ENCODE measurements at places on chromosomes 11 and 22.

- no peak for DNase-seq
Measured at GRCh38 chr22:25488244-25489020, 76.0 kb upstream of the GRK3 start.

GRCh38 chr11:46680815-46681214 is 19.6 kb downstream of the ARHGAP1 start:
- DNase-seq: no peak

DNA sequence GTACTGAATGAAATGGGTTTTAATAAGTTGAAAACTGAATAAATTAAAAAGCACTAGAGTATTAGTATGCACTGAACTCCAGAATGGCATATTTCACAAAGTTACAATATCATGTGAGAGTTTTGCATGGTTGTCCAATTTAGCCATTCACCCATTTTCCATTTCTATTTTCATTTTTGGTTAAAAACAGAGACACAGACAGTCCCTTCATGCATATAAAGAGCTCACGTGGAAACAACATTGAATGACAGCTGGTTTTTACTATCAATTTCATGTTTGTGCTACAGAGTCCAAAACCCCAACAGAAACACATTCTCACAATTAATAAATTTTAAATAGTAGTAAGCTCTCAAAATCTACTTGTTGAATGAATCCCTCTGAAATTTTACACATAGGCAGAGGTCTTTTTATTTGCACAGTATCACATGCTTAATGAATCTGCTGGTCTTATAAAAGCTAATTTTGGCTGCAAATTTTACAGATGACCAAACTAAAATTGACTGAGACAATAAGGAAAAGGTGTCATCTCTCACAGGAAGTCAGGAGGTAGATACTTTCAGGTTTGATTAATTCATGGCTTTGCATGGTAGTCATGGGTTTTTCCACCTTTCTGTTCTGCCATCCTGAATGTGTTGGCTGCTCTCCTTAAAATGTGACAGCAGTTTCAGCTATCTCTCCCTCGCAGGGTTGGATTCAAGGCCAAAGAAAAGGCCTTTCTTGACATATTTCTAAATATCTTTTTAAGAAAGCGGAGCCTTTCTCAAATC is 20.6 kb upstream of the DDI1 start:
- no peak for DNase-seq

GRCh38 chr11:69394234-69394868 is 87.1 kb upstream of the LINC01488 start:
- DNase-seq: no peak

DNA sequence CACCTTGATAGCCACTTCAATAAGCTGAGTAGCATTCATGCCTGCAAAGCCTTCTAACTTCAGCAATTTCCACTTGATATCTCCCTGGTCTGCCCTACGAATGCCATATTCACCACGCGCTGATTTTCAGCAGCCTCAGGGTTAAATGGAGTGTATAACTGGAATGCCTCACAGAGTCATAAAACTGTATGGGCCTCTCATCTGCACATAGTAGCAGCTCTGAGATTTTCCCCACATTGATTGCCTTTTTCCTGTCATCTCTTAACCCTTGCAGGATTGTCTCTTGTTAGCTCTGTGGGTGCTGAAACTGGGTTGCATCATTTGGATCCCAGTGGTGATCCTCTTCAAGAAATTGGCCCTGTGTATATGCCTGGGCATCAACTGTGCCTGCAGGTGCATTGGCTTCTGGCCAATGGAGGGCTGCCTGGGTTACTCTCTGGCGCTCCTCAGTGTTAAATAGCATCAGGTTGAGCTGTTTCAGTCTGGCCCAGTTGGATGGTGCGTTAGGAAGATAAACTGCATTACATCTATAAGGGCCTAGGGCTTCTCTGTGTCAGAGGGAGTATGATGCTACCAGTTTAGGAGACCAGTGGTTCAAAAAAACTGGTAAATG is 17.4 kb upstream of the GLYATL1 start:
- no peak for DNase-seq

- DNase-seq: no peak
Measured at GRCh38 chr11:17691976-17692375, 27.4 kb upstream of the MYOD1 start.

DNA sequence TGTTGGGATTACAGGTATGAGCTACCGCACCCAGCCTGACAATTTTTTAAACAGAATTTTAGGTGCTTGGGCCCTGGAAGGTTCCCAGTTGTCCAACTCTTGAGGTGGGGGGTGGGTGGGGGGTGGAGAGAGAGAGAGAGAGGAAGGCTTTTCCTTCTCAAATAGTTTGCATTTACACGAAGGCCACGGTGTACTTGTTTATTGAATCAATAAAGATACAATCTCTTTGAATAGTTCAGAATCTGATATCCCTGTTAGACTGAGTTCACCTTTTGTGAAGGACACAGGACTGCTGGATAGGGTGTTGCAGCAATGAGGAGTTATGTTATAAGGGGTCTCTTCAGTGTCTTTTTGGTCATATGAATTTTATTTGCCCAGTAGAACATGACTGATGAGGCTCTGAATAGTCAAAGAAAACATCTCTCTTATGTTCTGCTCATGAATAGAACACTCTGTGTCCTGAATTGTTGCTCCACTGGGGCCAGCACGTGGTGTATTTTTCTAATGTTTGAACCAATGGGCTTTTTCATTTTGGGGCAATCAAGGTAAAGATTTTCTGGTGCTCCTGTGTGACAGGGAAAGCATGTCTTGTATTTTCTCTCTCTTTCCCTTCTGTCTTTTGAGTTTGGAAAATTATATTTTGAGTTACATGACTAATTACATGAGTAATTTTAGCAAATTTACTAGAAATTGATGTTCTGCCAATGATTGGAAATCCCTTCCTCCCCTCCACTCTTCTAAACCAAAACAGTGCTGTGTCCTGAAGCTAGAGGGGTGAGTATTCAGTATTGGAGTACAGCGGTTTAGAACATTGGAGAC is 61.7 kb downstream of the PTPRJ start:
- DNase-seq: no peak
